Kidney tubule cell (primary cell): ENCODE measurements at places on chromosomes 16 and 17.

DNA sequence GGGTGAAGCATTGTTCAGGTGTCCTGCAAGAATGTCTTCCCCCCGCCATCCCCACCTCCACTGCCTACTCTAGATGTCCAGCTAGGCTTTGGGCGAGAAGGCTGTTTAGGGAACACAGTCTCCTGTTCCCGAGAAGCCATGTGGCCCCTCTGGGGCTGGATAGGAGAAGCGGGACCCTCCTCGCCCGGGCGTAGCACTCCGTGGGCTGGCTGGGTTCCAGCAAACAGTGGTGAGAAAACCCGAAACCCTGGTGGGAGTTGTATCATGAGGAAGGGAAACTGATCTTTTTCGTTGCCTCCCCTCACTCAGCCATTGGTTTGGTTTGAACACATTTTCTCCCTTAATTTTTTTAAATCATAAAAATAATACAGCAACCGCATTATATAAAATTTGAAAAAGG is 56.6 kb downstream of the IRF8 start:
- no peak for DNase-seq

DNA sequence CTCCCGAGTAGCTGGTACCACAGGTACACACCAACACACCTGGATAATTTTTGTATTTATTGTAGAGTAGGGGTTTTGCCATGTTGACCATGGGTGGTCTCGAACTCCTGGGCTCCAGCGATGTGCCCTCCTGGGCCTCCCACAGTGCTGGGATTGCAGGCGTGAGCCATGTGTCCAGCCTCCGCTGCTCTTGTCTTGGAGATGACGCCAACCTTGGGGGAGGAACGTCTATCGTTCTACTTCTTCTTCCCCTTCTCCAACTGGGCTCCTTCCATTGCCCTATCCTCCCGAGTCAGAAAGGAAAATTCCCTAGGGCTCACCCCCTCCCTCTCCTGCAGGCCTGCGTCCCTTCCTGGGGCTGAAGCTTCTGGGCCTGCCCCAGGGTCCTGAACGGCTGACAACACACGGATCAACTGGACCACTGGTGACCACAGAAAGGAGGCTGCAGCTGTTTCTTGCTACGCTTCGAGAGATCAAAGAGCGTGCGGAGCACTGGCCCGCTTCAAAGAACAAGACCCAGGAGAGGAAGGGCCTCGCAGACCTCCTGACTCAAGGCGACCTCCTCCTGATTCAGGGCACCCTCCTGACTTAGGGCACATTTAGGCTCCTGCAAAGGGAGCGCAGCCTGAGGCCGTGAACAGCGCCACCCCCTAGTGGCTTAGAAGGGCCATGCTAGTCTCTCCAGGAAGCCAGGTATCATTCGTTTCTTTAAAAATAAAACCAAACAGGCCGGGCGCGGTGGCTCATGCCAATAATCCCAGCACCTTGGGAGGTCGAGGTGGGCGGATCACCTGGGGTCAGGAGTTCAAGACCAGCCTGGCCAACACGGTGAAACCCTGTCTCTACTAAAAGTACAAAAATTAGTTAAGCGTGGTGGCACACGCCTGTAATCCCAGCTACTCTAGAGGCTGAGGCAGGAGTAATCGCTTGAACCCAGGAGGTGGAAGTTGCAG is 48.5 kb upstream of the HELZ start:
- DNase-seq: peak; percentile 74

GRCh38 chr17:64608571-64608981 is 53.5 kb downstream of the SMURF2 start:
- DNase-seq: no peak

DNA sequence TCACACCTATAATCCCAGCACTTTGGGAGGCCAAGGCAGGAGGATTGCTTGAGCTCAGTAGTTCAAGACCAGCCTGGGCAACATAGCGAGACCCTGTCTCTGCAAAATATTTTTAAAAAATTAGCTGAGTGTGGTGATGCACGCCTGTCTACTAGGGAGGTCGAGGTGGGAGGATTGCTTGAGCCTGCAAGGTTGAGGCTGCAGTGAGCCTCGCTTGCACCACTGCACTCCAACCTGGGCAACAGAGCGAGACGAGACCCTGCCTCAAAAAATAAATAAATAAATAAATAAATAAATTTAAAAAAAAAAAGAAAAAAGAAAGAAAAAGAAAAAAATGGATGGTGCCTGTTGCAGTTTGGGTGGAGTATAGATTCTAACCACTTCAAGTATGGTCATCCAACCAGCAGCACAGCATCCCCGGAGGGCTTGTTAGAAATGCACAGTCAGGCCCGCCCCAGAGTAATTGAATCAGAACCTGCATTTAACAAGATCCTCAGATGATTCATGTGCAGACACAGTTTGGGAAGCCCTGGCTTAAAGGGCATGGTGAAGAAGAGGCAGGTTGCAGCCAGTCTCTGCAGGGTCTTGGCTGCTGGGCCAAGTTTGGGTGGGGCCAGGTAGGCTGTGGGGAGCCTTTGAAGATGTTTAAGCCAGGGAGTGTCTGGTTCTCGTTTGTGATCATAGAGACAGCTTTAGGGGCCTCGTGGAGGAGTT is 40.8 kb downstream of the MRC2 start:
- no peak for DNase-seq

- DNase-seq: no peak
These were observed 12.3 kb upstream of the FAM83G start for GRCh38 chr17:19016881-19017280.
